ENCODE measurements at places on chromosomes 3 and 15. TPM values are rescaled to one million over a fixed set of nuclear protein-coding genes. Genes with fewer than 3 reads are reported as not detected.

Gene ITIH1
- polyA plus RNA-seq, result not detected

Gene FAM107A
- 13.8 TPM for polyA plus RNA-seq

Gene CLDN1
- polyA plus RNA-seq, result not detected

Gene KIF23
- 0.38 TPM for polyA plus RNA-seq

Gene IQCF5
- not detected for polyA plus RNA-seq

Gene POLR2H
- polyA plus RNA-seq, result 108 TPM

Gene PLAAT1
- polyA plus RNA-seq, result 8.3 TPM

Gene SPINT1
- not detected for polyA plus RNA-seq

Gene STT3B
- polyA plus RNA-seq, result 85.7 TPM

Gene RASGRF1
- 42.9 TPM for polyA plus RNA-seq

Gene PLIN1
- polyA plus RNA-seq, result 2.3 TPM

Gene GUCA1C
- polyA plus RNA-seq, result not detected

Gene MOBP
- 2.7 TPM for polyA plus RNA-seq

Gene SEMA3G
- polyA plus RNA-seq, result 0.20 TPM

Gene ANKRD34C
- 4.0 TPM for polyA plus RNA-seq

Gene OSBPL10
- polyA plus RNA-seq, result 1.7 TPM

Gene ATP8B4
- 0.58 TPM for polyA plus RNA-seq

Gene SOX2
- polyA plus RNA-seq, result 7.0 TPM

Gene AHSG
- polyA plus RNA-seq, result not detected

Gene LDHAL6B
- not detected for polyA plus RNA-seq

Gene CPN2
- polyA plus RNA-seq, result not detected
